ENCODE measurements at places on chromosomes 12 and 14.

GRCh38 chr12:21576431-21576830, 28.2 kb downstream of the GYS2 start:
- H3K4me1 ChIP-seq, result no peaks in the 10 kb centered on the region
- H3K27ac ChIP-seq, result no peak overlapping the region
- no peaks in the 10 kb centered on the region for H3K27me3 ChIP-seq
- no peaks in the 10 kb centered on the region for H3K36me3 ChIP-seq

DNA sequence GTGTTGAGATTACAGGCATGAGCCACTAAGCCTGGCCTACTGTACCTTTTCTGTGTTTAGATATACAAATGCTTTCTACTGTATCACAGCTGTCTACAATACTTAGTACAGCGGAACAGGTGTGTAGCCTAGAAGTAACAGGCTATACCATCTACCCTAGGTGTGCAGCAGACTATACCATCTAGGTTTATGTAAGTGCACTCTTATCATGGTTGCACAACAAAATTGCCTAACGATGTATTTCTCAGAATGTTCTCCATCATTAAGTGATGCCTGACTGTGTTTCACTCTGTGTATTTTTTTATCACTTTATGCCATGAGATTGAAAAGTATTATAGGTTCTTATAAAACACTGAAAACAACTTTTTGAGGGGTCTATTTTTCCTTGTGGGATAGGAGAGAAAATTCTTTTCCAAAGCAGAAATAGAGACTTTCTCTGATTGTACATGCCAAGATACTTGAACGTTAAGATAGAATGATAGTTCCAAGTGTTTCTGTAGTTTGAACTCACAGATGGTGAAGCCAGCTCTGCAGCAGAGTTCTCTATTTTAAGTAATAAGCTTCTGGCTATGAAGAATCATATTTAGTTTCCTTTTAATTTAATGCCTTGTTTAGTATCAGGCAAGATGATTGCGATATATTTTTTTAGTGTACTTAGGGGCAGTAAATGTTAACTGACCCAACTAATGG, 17.0 kb downstream of the TMPRSS12 start:
- H3K4me3 ChIP-seq, result no peak overlapping the region
- no peaks in the 10 kb centered on the region for H3K27me3 ChIP-seq
- no peaks in the 10 kb centered on the region for H3K4me1 ChIP-seq
- DNase-seq, result no peak

- peak; percentile 74 for DNase-seq
- peak overlapping the region; percentile 94 for H3K27ac ChIP-seq
- peaks cover 29% of the 10 kb centered on the region for H3K36me3 ChIP-seq
Measured at GRCh38 chr12:50186681-50187080, 19.5 kb upstream of the CERS5 start.

DNA sequence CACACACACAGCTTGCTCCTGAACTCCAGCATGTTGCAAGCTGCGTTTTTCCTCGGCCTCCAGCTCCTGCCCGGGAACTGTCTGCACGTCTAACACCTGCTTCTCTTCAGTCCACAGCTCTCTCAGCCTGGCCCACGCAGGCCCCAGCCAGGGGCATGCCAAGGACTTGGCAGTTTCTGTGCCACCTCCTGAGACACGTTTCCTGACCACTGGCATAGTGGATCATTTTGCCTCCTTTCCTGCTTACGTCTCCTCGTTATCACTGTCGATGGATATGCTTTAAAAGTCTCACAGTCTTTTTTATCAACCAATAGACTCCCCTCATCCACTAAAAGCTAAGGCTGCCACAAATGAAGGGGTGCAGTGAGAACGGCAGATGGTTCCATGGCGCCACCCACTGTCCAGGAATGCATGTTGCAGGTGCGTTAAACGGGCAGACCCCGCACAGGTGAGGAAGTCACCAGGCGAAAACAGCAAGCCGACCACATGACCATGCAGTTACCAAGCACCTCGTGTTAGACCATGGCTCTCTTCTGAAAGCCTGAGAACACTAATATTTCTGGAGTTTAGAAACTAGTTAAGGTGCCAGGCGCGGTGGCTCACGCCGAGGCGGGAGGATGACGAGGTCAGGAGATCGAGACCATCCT, 14.7 kb upstream of the TEAD4 start:
- no peak overlapping the region for H3K4me3 ChIP-seq
- H3K4me1 ChIP-seq, result no peaks in the 10 kb centered on the region
- H3K27ac ChIP-seq, result no peak overlapping the region
- no peak for DNase-seq
- H3K36me3 ChIP-seq, result peaks cover 5% of the 10 kb centered on the region

- peaks cover 1% of the 10 kb centered on the region for H3K36me3 ChIP-seq
- no peaks in the 10 kb centered on the region for H3K27me3 ChIP-seq
- H3K4me1 ChIP-seq, result peaks cover 13% of the 10 kb centered on the region
- H3K4me3 ChIP-seq, result no peak overlapping the region
Measured at GRCh38 chr12:19278407-19278806, 148.9 kb downstream of the PLEKHA5 start.

GRCh38 chr12:104381731-104382480, 74.8 kb upstream of the CHST11 start:
- H3K36me3 ChIP-seq, result no peaks in the 10 kb centered on the region
- H3K4me3 ChIP-seq, result no peak overlapping the region
- peaks cover 3% of the 10 kb centered on the region for H3K27me3 ChIP-seq

GRCh38 chr12:79531518-79531917, 159.2 kb downstream of the PAWR start:
- no peaks in the 10 kb centered on the region for H3K36me3 ChIP-seq
- DNase-seq, result peak; percentile 74
- no peak overlapping the region for H3K27ac ChIP-seq
- H3K4me1 ChIP-seq, result peaks cover 30% of the 10 kb centered on the region
- H3K4me3 ChIP-seq, result no peak overlapping the region

DNA sequence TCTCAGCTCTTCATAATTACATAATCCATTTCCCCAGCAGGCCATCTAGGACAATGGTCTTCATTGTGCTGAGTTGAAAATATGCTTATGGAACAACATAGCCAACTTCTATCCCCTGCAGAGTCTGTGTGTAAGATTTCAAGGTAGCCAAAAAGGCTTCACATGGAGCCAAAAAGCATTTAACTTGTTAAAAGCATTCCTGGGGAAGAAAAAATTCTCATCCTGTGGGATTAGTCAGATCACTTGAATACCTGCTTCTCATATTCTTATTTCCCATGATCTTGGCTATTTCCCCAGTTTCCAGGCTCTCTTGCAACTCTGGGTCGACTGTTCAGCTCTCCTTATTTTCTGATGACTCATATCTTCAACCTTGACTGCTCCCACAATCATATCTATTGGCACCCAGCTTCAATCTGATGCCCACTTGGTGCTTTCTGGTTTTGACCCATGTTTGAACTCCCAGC, 178.9 kb downstream of the KLHL28 start:
- no peaks in the 10 kb centered on the region for H3K27me3 ChIP-seq
- H3K27ac ChIP-seq, result no peak overlapping the region
- H3K4me1 ChIP-seq, result no peaks in the 10 kb centered on the region

DNA sequence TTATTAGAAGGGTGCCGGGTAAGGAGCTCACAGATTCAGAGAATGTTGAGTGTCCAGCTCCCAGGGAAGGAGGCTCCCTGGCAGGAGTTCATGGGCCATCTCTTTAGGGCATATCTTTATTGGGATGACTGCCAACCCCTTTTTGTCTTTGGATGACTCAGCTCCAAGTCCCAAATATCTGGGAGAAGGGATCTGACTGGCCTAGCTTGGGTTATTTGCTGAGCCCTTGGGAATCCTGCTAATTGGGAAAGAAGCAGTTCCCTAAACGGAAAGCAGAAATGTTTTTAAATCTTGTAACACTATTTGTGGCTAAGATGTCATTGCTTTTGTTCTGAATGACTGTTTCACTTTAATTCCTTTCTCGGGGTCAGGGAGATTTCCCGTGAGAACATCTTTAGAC, 12.6 kb downstream of the DDX55 start:
- DNase-seq, result no peak
- no peak overlapping the region for H3K27ac ChIP-seq
- no peak overlapping the region for H3K4me3 ChIP-seq
- H3K36me3 ChIP-seq, result peaks cover 71% of the 10 kb centered on the region
- H3K4me1 ChIP-seq, result no peaks in the 10 kb centered on the region

DNA sequence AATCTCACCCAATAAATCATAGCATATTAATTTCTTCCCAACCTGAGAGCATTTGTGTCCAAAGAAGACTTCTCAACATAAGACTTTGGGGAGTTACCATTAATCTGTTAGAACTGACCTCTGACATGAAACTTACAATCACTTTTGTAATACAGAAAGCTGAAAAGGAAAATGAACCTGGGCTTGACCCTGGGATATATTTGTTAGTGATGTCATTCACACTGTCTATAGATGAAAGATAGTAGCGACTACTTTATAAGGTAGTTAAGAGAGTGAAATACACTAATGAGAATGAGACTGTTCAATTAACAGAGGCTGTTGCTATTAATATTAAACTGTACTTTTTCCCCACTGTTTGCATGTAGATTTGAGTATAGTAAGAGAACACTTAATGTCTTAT, 1334.8 kb upstream of the TMEM132C start:
- no peak overlapping the region for H3K27ac ChIP-seq
- no peaks in the 10 kb centered on the region for H3K27me3 ChIP-seq
- no peaks in the 10 kb centered on the region for H3K36me3 ChIP-seq
- no peak for DNase-seq

DNA sequence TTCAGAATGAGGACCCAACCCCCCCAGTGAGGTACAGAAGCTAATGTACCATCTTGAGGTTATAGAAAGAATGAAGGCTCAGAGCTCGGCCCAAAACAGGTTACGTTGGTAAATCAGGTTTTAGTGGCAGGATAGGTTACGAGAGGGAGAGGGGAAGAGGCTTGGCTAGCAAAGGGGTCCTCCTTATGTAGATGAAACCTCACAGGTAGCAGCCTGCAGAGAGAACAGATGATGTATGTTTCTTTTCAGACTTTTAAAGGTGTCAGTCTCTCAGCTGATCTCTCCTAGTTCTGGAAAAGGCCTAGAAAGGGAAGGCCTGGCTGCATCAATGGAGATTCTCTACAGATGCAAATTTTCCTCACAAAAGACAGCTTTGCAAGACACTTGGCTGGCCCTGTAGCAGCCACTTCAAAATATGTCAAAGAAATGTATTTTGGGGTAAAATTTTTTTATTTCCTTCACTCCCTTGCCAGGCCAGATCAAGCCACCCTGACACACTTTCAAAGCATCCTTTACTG, 71.7 kb upstream of the CPSF6 start:
- no peaks in the 10 kb centered on the region for H3K4me1 ChIP-seq
- H3K27ac ChIP-seq, result no peak overlapping the region
- DNase-seq, result no peak
- H3K36me3 ChIP-seq, result no peaks in the 10 kb centered on the region
- no peak overlapping the region for H3K4me3 ChIP-seq
- H3K27me3 ChIP-seq, result no peaks in the 10 kb centered on the region

- peaks cover 9% of the 10 kb centered on the region for H3K4me1 ChIP-seq
- DNase-seq, result no peak
- H3K27ac ChIP-seq, result no peak overlapping the region
- H3K36me3 ChIP-seq, result no peaks in the 10 kb centered on the region
Measured at GRCh38 chr12:52418576-52419110, 12.5 kb upstream of the KRT82 start.

GRCh38 chr12:47293406-47293805, 213.6 kb upstream of the AMIGO2 start:
- no peak overlapping the region for H3K27ac ChIP-seq
- H3K36me3 ChIP-seq, result no peaks in the 10 kb centered on the region
- H3K4me1 ChIP-seq, result no peaks in the 10 kb centered on the region
- DNase-seq, result no peak

GRCh38 chr12:100207311-100207710, 6.7 kb downstream of the ACTR6 start:
- H3K27ac ChIP-seq, result no peak overlapping the region
- no peaks in the 10 kb centered on the region for H3K27me3 ChIP-seq
- H3K4me1 ChIP-seq, result no peaks in the 10 kb centered on the region
- H3K36me3 ChIP-seq, result peaks cover 14% of the 10 kb centered on the region
- DNase-seq, result no peak
- no peak overlapping the region for H3K4me3 ChIP-seq

DNA sequence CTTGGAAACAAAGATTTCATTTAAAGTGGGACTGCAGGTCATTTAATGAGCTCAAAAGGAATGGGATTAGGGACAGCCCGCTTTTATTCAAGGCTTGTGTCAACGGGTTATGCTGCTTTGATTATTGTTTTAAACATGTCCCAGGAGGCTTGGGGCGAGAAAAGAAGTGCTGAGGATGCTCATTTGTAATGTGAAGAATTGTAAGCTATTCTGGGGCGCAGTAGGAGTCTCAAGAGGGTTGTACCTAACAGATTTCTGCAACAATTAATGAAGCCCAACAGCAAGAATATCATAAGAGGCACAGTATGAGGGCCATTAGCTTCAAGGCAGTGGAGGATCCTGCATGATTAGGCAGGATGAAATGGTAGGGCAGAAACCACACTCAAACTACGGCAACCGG, 122.5 kb downstream of the KTN1 start:
- DNase-seq, result no peak
- no peaks in the 10 kb centered on the region for H3K36me3 ChIP-seq
- no peak overlapping the region for H3K4me3 ChIP-seq
- no peak overlapping the region for H3K27ac ChIP-seq

DNA sequence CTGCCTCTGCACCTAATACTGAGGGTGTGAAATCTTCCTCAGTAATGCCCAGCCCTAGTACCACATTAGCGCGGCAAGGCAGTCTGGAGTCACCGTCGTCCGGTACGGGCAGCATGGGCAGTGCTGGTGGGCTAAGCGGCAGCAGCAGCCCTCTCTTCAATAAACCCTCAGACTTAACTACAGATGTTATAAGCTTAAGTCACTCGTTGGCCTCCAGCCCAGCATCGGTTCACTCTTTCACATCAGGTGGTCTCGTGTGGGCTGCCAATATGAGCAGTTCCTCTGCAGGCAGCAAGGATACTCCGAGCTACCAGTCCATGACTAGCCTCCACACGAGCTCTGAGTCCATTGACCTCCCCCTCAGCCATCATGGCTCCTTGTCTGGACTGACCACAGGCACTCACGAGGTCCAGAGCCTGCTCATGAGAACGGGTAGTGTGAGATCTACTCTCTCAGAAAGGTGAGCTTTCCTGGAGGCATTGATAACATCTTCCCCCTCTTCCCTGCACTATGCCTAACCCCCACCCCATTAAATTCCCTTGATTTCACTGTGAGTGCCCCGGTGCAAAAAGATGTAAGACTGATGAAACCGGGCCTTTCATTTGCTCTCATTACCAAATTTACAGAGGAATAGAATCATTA, 291.4 kb downstream of the NAV3 start:
- H3K4me1 ChIP-seq, result no peaks in the 10 kb centered on the region
- H3K27me3 ChIP-seq, result no peaks in the 10 kb centered on the region
- H3K36me3 ChIP-seq, result peaks cover 5% of the 10 kb centered on the region
- DNase-seq, result peak; percentile 44
- no peak overlapping the region for H3K4me3 ChIP-seq

- no peak overlapping the region for H3K27ac ChIP-seq
- no peak overlapping the region for H3K4me3 ChIP-seq
- no peak for DNase-seq
Measured at GRCh38 chr12:107873223-107873622, 98.7 kb downstream of the ASCL4 start.

DNA sequence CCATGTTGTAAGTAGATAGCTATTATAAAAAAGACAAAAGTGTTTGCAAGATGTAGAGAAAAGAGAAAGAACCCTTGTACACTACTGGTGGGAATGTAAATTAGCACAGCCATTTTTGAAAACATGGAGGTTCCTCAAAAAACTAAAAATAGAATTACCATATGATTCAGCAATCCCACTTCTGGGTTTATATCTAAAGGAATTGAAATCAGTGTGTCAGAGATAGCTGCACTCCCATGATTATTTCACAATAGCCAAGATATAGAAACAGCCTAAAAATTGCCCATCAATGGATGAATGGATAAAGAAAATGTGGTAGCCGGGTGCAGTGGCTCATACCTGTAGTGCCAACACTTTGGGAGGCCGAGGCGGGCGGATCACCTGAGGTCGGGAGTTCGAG, 9.2 kb downstream of the PSMC6 start:
- no peak for DNase-seq
- H3K36me3 ChIP-seq, result peaks cover 72% of the 10 kb centered on the region
- no peaks in the 10 kb centered on the region for H3K4me1 ChIP-seq
- no peaks in the 10 kb centered on the region for H3K27me3 ChIP-seq

All from astrocyte (in vitro differentiated cells and primary cell).